ENCODE measurements at places on chromosomes 2 and 18.

- DNase-seq, result peak; percentile 82
These were observed 45.3 kb upstream of the SPAG16 start for GRCh38 chr2:213238753-213239495.

DNA sequence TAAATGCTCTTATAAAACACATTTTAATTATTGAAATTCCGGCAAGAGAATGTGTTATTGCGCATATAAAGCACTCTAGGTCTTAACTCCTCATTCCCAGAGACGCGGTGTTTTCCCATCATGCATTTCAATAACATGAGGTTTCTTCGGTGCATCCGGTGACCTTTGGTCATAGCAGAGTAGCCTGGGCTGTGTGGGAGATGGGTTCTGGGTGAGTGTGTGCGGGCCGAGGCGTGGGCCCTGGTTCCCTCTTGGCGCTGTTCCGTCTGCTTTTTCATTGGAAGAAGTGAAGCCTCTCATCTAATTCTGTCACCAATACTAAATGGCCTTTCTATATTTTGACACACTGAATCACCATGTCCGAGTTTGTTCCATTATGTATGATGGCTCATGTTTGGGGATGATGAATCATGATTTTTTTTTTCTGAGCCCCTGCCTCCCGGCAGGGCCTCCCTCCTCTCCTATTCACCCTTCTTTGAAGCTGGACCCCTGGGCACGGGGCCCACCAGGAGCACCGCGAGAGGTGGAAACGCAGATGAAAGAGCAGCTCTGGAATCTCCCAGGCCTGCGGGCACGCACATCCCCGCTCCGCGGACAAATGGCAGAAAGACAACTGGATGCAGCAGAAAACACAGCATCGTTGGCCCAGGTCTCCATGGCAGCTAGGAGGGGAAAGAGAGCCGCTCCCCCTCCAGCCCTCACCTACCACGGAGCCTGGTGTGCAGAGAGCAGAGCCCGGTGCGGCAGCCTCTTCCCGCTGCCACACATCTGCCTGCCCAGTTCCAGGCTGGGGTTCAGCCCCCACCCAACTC, 85.8 kb upstream of the HPCAL1 start:
- DNase-seq, result no peak

GRCh38 chr18:2336690-2337392, 234.5 kb downstream of the METTL4 start:
- DNase-seq, result no peak

GRCh38 chr2:10951558-10952414, 40.1 kb downstream of the KCNF1 start:
- DNase-seq, result no peak

DNA sequence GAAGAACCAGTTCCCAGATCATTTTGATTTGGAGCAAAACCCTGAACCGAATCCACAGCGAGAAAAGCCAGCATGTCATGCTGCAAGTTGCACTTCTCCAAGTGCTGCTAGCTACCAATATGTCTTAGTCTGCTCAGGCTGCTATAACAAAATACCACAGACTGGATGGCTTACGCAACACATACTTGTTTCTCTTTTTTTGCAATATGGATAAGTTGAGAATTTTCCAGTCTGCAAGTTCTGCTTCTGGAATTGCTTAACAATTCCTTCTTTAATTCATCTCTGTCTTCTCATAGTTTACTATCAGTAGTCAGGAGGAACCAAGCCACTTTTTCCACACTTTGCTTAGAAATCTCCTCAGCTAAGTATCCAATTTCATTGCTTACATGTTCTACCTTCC, 105.9 kb upstream of the RBBP8 start:
- DNase-seq, result no peak

GRCh38 chr2:179274749-179275148, 10.1 kb upstream of the SESTD1 start:
- DNase-seq, result no peak

- no peak for DNase-seq
These were observed 15.9 kb downstream of the SMAD7 start for GRCh38 chr18:48934723-48935432.

GRCh38 chr2:174485788-174486562, 854 bp downstream of the GPR155 start:
- no peak for DNase-seq

DNA sequence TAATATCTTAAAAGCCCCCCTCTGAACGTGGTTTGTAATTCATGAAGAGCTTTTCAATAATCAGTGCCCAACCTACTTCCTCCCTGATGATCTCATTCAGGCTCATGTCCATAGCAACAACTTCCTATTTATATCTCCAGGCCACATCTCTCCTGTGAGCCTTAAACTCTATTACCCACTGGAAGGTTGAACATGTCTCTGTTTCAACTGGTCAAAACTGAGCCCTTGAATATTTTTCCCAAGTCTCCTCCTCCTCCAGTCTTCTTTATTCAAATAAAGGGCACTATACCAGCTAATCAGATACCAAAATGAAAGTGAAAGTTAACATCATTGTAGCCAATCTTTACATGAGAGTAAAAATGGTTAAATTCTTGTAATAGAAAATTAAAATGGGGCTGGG, 63.7 kb upstream of the ITGA4 start:
- peak; percentile 24 for DNase-seq

- DNase-seq, result peak; percentile 31
These were observed 84.5 kb downstream of the AFF3 start for GRCh38 chr2:100057901-100058261.

GRCh38 chr2:8253781-8254180, 428.1 kb upstream of the ID2 start:
- DNase-seq, result no peak

- DNase-seq, result no peak
These were observed 761 bp upstream of the IDH1 start for GRCh38 chr2:208255557-208256106.

GRCh38 chr18:79133724-79134123, 64.5 kb downstream of the ATP9B start:
- DNase-seq, result no peak

GRCh38 chr2:187842978-187843847, 289.0 kb upstream of the TFPI start:
- peak; percentile 52 for DNase-seq

- DNase-seq, result no peak
These were observed 179.3 kb downstream of the C1D start for GRCh38 chr2:67883316-67884087.

DNA sequence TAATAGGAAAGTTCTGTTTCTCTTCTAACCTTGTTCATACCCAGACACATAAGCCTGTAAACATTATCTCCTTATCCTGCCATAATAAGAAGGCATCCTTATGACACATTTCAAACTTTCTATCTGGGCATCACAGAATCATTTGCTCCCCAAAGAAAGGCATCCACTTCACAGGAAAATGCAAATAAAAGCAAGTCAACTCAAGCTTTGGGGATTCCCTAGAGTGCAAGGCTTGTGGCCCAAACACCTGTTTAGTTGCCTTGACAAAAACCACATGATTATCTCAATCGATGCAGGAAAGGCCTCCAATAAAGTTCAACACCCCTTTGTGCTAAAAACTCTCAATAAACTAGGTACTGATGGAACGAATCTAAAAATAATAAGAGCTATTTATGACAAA, 195.7 kb upstream of the GALNT5 start:
- DNase-seq, result no peak

- no peak for DNase-seq
These were observed 10.5 kb downstream of the MAP3K2 start for GRCh38 chr2:127377262-127377661.

- DNase-seq, result no peak
These were observed 38.8 kb downstream of the EPHA4 start for GRCh38 chr2:221533299-221533698.

GRCh38 chr2:115161771-115162493, 719.5 kb downstream of the DPP10 start:
- no peak for DNase-seq

- no peak for DNase-seq
These were observed 96.3 kb downstream of the B3GNT2 start for GRCh38 chr2:62292190-62292589.

GRCh38 chr2:230687498-230687897, 25.1 kb upstream of the CAB39 start:
- DNase-seq, result no peak
